Hematopoietic multipotent progenitor cell treated with erythropoietin and hydrocortisone succinate and interleukin-3 and kit ligand, for 8 days (in vitro differentiated cells): ENCODE measurements at places on chromosomes 2 and 18.
A peak's percentile ranks its signal among the peaks of the same experiment; 100 is the strongest.

DNA sequence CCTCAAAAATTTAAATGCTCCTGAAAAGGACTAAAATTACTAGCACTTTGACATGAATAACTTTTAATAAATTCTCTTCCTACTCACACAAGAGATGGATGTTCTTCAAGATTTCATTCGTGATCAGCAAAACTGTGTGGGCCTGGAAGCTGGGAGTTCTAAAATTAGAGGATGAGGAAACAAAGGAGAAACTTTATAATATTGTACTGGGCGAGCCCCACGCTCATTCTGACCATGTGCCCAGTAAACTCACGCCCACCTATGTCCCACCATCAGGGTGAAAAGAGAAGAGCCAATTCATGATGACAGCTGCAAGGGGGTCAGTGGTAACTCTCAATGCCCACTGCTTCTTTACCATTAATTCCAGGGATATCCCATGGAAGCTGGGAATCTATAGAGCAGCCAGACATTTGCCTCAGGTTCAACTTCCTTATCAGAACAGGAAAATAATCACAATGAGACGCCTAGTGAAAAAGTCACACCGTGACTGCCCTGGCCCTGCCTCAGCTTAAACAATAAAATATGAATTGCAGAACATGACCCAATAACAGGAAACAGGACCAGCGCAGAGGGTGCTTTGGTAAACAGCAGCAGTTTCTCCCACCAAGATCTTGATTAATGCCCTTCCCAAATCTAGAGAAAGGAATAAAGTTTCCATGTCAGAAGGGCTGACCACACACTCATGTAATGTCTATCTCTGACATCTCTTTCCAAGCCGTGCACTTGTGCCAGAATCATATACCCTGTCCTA, 438.6 kb downstream of the TXNL1 start:
- no peak for DNase-seq

DNA sequence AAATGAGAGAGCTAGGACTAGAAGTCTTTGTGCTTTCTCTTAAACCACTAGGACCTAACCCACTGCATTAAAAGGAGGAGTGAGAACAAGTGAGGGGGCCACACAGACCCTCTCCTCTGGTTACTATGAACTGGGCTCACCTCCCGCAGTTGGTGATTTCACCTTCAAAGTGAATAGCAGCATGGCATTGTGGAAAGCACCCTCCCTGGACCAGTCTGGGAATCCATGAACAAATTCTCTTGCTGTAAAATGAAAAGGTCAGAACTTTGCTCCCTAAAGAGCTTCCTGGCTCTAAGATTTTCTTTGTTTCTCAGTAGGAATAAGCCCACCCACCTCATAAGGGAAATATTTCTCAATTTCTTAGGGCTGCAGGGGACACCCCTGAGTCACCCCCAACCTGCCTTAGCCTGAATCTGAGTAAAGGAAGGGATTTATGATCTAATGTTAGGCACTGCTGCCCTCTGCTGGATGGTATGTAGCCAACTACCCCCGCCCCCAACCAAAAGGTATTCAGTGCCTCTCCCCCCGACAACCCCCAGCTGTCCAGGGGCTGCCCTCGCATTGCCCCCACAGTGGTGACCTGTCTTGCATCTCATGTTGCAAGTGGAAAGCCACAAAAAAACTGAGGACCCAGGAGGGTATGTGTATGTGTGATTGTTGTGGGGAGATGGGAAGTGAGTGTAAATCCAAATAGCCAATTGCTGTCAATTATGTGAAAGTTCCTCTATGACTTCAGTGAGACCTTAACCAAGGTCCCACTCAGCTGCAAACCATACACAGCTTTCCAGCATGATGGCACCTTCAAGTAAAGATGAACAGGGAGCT, 230.9 kb upstream of the SLC14A2 start:
- peak; percentile 73 for DNase-seq

DNA sequence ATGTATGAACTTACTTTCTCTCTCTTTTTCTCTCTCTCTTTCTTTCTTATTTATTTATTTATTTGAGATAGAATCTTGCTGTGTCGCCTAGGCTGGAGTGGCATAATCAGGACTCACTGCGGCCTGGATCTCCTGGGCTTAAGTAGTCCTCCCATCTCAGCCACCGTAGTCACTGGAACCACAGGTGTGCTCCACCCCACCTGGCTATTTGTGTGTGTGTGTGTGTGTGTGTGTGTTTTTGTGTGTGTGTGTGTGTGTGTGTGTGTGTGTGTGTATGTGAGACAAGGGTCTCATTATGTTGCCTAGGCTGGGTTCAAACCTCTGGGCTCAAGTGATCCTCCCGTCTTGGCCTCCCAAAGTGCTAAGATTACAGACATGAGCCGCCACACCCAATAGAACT, 64.3 kb downstream of the KIAA1328 start:
- no peak for DNase-seq

GRCh38 chr18:28657961-28658360, 481.0 kb upstream of the CDH2 start:
- DNase-seq, result no peak

DNA sequence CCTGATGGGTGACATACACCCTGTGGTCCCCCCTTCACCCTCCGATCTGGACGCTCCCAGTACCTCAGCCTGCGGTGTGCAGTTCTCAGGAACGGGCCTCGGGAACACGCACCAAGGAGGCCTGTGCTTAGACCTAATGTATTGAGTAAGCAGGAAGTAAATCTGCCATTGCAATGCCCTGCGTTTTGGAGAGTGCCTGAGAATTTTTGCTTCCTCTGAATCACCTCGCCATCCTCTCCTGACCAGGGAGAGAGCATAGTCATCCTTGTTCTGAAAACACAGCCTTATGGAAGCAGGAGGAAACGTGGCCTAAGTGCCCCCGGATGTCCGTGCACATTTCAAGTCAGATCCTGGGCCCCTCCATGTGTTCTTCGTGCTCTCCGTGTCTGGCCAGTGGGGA, 272.2 kb downstream of the NDUFA10 start:
- no peak for DNase-seq

DNA sequence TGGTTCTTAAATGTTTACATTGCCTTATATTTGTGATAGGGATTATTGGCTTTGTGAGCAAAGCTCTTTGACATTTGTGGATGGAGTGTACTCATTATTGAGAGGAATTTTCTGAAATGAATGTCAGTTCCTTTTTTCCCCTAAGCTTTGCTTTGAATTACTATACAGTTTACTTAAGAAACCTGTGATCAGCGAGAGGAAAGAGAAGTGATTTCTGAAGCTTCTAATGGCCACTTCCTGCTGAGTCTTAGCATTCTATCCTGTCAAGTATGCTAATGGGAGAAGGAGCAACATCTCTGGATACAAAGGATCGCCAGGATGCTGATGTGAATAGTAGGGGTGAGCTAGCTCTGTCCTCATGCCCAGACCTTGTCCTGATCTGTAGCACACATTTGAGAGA, 47.8 kb upstream of the MGAT5 start:
- DNase-seq, result no peak

DNA sequence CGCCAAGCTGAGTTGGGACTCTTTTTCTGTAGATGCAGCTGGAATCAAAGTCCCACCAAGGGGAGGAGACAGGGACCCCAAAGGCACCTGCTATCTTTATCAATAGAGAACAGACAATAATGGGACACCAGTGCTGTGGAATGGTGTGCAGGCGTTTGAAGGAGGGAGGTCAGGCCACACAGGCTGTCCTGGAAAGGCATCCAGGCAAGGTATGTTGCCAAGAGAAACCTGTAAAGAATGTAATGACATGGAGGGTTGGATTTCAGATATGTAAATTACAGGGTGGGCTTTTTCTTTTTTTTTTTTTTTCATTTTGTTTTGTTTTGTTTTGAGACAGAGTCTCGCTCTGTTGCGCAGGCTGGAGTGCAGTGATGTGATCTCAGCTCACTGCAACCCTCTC, 9.7 kb upstream of the NMUR1 start:
- no peak for DNase-seq

DNA sequence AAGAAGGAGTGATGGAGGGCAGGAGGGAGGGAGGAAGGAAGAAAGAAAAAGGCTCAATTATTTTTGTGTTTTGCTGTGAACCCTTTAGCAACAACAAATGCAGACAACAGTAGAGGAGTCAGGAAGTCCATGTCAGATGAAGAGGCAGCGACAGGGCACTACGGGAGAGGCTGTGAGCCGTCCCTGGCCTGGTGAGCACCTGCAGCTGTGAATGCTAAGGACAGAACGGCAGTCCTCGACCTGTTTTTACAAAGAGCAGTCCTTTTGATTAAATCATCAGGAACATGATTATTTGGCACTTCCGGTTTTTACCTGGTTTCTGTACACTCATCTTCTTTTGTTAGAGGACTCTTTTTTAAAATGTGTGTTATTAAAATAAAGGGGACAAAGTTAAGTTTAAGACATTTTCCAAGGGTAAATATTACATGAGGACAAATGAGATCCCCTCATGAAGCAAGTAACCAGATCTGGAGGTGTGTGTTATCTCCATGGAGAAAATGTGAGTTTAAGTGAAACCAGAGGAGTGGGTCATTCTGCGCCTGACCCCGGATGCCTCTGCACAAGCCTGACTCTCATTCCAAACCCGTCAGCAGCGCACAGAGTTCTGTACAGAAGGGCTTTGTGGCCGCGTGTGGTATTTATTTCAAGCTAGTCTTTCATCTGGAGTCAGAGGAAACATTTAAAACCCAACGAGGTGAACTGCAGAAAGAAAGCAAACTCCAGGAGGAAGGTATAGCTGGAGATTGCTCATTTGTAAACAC, 492.5 kb downstream of the SOX11 start:
- no peak for DNase-seq

- no peak for DNase-seq
Observed at GRCh38 chr2:46383113-46383395, 85.8 kb downstream of the EPAS1 start.
